ENCODE measurements at places on chromosomes 4 and X.

- DNase-seq, result no peak
These were observed 206.7 kb downstream of the RASL11B start for GRCh38 chr4:53068755-53069330.

DNA sequence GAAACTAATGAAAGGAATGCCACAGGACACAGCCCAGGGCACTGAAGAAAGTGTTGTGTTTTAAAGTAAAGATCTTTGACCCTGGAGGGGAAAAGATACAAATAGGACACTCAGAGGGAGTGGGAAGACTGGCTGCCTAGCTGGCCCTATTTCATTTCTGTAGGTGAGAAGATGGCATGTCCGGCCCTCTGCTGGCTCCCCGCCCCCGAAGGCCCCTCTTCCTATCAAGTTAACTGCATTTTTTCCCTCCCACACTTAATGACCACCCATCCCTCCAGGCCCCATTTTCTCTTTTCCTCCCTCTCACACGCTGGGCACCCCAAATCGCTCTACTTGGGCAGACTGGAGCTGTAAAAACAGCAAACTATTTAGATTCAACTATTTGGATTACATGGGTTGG is 5.5 kb upstream of the TRIM75 start:
- DNase-seq, result no peak

GRCh38 chrX:96770315-96770714 is 85.7 kb downstream of the DIAPH2 start:
- peak; percentile 12 for DNase-seq

DNA sequence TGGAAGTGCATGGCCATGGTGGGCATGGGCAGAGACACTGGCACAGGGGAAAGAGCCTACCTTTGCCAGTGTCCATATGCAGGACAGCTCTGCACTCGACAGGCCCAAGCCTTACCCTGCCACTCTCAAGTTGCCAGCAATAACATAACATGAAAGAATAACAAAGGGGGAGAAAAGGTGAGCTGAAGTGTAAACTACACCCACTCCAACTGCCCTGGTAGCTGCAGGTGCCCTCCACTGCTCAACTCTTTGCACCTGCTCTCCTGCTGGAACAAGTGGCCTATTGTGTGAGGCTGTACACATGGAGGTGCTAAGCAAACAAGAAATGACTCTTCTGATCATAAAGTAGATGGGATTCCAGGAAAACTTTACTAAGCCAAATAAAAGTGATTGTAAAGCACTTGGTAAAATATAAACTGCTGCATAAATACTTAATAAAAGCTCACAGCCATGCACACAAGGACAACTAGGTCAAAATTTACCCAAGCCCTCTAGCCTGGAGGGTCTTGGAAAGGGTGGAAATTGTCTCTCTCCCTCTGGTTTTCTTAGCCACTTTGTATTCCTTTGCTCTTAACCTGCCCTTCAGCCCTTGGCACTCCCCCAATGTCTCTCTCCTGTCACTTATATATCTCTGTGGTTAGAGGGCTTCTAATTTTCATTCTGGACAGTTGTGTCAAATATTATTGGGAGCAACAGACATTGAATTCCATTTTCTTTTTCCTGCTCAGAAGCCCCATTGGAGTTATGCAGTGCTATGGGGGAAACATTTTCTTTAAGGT is 261.2 kb upstream of the GPC4 start:
- no peak for DNase-seq

GRCh38 chr4:111268769-111269414 is 646.0 kb upstream of the PITX2 start:
- DNase-seq, result no peak

- no peak for DNase-seq
These were observed 161.5 kb upstream of the GATB start for GRCh38 chr4:151922306-151922705.

DNA sequence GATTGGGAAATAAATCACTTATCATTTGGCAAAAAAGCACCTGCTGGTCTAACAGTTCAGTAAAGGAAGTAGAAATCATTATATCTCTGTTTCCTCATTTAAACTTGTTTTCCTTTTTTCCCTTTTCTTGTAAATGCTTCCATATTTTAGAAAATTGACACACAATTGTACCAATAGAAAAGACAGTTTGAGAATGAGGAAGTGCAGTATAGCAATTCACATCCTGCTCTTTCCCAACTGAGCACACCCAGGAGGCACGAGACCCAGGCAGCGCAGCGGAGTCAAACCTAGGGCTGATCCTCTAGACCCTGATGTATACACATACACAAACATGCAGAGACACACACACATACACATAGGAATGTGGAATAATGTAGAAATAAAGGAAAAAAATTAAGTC is 74.8 kb upstream of the PACRGL start:
- DNase-seq, result peak; percentile 83

- no peak for DNase-seq
These were observed 771.3 kb downstream of the RAB28 start for GRCh38 chr4:12712648-12713339.

DNA sequence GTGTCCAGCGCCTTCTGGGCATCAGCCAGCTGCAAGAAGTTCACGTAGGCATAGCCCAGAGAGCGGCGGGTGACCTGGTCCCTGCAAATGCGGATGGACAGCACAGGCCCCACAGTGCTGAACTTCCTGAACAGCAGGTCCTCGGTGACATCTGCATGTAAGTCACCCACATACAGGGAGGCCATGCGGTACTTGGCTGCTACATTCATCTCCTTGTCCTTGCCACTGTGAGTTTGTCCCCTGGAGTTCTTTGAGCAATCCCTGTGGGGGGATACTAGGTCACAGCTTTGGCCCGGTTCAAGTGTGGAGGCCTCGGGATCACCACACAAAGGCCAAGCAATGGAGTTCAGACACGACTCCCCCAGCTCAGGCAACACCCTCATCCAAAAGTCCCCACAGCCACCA is 776 bp downstream of the PABPC4L start:
- DNase-seq, result no peak

DNA sequence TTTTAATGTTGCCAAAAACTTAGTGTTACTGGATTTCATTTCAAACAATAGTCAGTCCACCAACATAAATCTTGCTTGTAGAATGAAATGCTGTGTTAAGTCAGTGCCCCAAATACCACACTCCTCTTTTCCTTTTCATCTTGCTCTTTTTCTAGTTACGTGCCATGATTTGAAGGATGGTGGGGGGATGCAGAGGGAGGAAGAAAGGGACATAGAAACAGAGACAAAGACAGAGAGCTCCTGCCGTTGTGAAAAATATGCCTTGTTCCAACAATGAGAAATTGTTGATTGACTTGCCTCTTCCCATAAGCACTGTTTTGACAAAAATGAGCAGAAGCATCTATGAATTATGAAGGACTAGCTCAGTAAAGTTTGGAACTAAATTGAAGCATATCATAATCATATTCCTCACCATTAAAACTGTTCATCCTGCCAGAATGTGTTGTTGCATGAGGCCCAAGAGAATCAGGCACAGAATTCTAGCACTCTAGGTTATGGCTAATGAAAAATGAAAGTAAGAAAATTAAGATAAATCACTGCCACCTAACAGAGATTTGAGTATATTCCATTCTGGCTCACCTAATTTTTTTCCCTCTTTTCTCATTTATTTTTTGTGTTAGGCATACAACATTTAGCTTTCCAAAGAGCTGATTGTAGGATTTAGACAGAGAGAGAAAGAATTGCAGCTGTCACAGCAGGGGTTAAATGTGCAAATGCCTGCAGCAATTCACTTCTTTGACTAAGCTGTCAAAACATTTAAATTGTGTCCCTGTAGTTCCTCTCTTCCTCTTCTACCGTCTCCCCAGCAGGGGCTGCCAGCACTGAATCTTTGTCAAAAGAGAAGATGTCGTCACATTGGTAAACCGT is 111.6 kb upstream of the PTPN13 start:
- peak; percentile 5 for DNase-seq

Data from suppressor macrophage treated with lipopolysaccharide for 4 hours (primary cell).